ENCODE measurements at places on chromosomes 3 and 15.

- DNase-seq = no peak
- H3K4me1 ChIP-seq = peaks cover 12% of the 10 kb centered on the region
- no peak overlapping the region for H3K4me3 ChIP-seq
- no peaks in the 10 kb centered on the region for H3K27me3 ChIP-seq
- H3K36me3 ChIP-seq = peaks cover 11% of the 10 kb centered on the region
These were observed 6.5 kb downstream of the KLHL18 start for GRCh38 chr3:47288966-47289910.

DNA sequence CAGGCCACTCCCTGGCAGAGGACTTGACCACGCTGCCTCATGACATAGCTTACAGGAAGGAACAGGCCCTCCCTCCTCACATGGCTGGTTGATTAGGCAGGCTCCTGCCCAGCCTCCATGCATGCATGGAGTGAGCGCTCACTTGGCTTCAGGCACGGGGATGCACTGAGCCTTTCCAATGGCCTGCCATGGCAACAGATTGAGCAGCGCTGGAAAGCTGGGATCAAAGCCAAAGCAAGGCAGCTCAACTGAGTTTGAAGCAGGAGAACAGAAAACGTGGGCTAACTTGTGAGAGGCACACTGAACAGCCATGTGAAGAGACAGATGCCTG lies 5.9 kb upstream of the GRAMD2A start:
- H3K4me3 ChIP-seq = no peak overlapping the region
- no peaks in the 10 kb centered on the region for H3K27me3 ChIP-seq
- no peak for DNase-seq

DNA sequence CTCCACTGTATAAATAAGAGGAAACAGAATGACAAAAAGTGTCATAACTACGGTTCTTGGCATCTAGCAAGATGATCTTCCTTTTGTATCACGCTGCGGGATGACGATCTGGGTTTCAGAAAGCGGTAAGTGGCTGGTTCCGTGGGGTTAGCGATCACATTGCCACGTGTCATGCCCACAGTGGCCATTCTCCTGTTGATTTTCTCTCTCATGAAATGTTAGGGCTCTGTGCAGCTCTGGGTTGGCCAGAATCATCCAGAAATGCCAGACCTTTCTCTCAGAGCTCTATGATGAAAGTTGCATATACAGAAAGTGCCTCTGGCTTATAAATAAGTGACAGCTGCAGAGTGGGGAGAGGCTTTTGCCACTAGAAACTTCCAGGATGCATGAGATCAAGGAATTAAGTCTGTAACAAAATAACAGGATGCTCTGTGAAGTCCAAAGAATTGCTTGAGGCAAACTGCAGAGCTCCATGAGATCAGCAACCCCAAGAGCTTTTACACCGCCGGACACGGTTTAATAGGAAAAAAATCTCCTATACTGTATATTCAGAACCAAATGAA lies 71.6 kb downstream of the ABTB1 start:
- H3K27ac ChIP-seq = no peak overlapping the region
- H3K4me1 ChIP-seq = no peaks in the 10 kb centered on the region
- H3K36me3 ChIP-seq = no peaks in the 10 kb centered on the region
- no peaks in the 10 kb centered on the region for H3K27me3 ChIP-seq

DNA sequence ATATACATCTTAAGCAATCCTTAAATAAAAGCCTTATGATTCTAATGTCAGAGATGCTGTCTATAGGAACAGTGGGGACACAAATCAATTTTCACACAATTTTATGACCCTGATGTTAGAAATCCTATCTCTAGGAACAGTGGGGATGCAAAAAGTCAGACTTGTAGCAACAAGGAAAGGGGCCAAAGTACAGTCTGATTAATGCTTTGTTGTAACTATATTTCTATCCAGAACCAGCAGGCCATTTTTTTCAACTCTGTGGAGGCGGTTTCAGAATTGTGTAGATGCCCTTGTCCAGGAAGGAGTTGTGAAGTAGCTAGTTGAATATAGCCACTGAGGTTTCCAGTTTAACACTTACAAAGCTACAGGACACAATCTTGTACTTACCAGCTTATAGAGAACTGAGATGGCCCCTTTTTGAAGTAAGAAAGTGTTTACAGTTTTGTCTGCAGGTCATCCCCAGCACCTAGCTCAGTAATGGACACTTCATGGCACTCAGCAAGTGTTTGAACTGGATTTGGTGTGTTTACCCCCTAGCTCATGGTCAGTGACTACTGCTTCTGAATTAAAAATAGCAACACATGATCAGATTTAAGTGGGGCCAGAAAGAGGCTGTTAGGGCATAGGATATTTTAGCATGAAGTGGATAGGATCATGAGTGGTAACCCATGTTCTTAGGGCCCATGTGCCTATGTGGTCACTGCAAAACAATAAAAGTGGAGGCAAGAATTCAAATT lies 54.3 kb downstream of the RAB7A start:
- H3K4me3 ChIP-seq = no peak overlapping the region
- no peaks in the 10 kb centered on the region for H3K36me3 ChIP-seq
- no peak overlapping the region for H3K27ac ChIP-seq
- H3K27me3 ChIP-seq = no peaks in the 10 kb centered on the region
- peaks cover 24% of the 10 kb centered on the region for H3K4me1 ChIP-seq
- no peak for DNase-seq

DNA sequence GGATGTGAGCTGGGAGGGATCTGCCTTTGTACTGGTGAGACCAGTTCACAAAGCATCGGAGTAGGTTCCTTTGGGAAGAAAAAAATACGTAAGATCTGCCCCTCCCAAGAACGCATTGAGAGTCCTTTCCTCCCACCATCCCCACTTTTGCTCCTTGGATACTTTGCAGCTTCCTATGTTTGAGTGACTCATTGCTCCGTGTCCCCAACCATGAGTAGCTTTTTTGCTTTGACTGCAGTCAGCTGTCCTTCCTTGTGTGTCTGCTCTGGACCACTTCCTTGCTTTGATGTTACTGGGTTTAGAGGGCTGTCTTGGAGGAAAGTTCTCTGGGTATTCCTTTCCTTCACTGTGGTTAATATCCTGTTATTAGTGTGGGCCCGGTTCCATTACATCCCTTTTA lies 43.2 kb upstream of the PTPN23 start:
- H3K36me3 ChIP-seq = peaks cover 71% of the 10 kb centered on the region
- DNase-seq = no peak
- H3K27ac ChIP-seq = no peak overlapping the region
- H3K4me3 ChIP-seq = no peak overlapping the region
- H3K4me1 ChIP-seq = peaks cover 14% of the 10 kb centered on the region
- no peaks in the 10 kb centered on the region for H3K27me3 ChIP-seq

DNA sequence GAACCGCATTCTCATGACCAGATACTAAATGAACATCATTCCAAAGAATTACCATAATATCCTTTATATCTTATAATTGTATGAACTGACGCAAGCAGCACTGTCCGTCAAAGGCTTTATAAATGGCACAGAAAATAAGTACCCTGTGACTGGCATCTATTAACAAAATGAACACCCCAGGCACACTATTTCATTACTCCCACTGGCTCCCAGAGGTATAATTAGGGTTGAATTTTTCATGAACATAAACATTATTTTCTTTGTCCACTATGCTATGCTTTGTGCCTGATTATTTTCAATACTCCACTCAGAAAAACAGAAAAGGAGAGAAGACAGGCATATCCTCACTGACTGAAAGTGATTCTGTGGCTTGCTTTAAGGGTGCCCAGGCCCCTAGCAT lies 71.1 kb downstream of the LYZL4 start:
- DNase-seq = no peak
- H3K36me3 ChIP-seq = no peaks in the 10 kb centered on the region
- H3K27me3 ChIP-seq = no peaks in the 10 kb centered on the region
- no peaks in the 10 kb centered on the region for H3K4me1 ChIP-seq
- no peak overlapping the region for H3K27ac ChIP-seq

DNA sequence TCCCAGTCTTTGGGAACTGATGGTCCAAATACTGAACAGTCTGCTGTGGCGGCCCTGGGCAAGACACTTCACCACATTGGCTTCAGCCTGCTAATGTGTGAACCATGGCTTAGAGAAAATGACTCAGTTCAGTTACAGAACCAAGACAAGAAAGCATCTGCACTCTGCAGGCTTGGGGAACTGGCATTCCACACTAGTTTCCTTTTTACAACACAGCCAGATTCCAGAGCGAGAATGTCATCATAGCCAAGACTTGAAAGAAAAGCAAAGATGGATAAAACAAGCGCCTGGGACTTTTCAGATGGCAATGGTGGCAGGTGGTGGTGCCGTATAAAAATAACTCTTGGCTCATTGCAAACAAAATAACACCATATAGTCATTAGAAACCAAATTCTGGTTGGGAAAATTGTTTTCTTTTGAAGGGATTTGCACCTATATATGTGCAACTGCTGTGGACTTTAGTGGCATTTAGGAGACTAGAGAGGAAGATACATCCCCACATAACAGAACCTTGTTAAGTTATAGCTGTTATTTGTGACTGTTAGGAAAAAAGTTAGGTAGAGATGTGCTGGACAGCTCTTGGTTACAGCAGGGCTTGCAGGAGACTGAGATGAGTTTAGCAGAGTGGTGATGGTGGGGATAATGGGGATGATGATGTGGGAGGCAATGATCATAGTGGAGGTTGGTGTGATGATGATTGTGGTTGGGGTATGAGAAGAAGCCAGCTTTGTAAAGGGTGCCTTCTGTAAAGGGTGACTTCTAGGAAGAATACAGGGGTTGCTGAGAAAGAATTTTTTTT lies 273.6 kb downstream of the THRB start:
- H3K4me1 ChIP-seq = no peaks in the 10 kb centered on the region
- H3K36me3 ChIP-seq = no peaks in the 10 kb centered on the region
- DNase-seq = no peak
- H3K27me3 ChIP-seq = no peaks in the 10 kb centered on the region

DNA sequence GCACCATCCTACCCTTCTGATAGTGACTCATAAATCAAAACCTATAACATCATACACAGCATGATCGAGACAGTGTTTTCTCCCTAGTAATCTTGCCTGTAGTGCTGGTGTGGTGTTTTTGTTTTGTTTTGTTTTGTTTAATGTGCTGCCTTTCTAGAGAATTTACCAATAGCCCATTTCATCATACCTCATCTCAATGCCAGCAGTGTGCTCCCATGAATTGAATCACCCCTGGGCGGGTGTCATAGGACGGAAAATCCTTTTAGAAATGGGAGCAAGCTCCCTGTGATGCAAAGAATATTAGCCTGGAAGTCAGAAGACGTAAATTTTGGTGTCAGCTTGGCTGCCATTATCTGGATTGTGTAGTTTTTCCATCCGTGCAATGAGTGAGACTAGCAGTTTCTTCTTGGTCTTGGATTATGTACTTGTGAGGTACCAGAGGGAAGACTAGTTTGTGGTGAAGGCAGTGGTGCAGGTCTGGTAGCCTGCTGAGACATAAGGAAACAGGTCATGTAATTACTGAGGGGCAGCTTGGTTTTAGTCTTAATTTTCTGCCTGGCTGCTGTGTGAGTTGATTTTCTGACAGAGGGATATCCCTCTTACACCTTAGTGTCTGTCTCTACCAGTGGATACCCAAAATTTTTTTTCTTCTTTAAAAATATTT lies 29.9 kb downstream of the IGSF10 start:
- no peak overlapping the region for H3K4me3 ChIP-seq

DNA sequence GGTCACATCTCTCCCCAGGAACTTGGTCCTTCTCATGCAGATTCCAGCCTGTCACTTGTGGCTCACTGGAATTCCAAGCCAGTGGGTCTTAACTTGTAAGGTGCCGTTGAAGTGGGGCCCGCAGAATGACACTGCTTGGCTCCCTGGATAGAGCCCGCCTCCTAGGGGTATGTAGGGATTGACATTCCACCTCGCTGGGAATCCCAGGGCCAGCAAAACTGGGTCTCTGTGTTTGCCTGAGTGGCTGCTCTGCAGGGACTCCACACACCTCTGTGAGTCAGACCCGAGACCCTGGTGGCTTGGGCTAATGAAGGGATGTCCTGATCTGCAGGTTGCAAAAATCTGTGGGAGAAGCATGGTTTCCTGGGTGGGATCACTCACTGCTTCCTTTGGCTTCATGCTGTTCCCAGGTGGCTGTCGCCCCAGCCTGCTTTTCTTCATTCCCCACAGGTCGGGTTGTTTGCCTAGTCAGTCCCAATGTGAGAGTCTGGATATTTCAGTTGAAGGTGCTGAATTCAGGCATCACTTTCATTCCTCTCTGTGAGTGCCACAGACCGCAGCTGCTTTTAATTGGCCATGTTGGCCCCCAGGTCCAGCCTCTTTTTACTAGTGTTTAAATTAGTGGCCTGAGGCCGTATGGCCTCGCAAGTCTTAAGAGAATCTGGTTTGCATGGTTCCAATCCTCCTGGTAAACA lies 156.0 kb upstream of the TRIM42 start:
- no peak overlapping the region for H3K4me3 ChIP-seq
- no peak for DNase-seq
- H3K27ac ChIP-seq = no peak overlapping the region
- no peaks in the 10 kb centered on the region for H3K4me1 ChIP-seq
- H3K36me3 ChIP-seq = no peaks in the 10 kb centered on the region
- no peaks in the 10 kb centered on the region for H3K27me3 ChIP-seq

DNA sequence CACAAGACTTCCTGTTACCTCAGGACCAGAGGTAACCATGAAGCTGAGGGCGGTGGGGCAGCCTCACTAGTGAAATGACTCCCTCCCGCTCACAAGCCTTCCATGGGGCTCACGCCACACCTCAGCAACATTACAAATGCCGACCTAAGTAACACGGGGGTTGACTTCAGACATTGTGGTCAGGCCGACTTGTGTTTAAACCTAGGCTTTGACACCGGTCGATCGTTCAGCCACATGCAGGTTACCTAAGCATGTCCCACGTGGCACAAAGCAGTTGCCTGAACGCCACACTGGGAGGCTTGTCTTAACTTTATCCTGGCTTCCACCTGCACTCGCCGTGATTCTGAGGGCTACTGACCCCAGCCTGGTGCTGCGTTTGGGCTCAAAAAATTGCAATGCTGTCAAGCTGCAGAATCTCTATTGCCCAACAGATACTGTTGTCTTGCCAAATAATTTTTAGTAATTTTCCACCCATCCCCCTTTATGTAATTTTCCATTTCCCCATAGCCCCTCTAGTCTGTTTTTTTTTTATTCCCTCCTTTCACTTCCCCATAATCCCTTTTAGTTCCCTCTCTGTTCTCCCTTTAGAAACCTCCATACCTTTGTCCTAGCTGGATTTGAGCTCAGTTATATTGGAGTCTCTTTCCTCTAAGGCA lies 158.6 kb upstream of the RGMA start:
- no peak overlapping the region for H3K4me3 ChIP-seq
- no peak for DNase-seq
- H3K36me3 ChIP-seq = no peaks in the 10 kb centered on the region
- H3K27ac ChIP-seq = no peak overlapping the region

DNA sequence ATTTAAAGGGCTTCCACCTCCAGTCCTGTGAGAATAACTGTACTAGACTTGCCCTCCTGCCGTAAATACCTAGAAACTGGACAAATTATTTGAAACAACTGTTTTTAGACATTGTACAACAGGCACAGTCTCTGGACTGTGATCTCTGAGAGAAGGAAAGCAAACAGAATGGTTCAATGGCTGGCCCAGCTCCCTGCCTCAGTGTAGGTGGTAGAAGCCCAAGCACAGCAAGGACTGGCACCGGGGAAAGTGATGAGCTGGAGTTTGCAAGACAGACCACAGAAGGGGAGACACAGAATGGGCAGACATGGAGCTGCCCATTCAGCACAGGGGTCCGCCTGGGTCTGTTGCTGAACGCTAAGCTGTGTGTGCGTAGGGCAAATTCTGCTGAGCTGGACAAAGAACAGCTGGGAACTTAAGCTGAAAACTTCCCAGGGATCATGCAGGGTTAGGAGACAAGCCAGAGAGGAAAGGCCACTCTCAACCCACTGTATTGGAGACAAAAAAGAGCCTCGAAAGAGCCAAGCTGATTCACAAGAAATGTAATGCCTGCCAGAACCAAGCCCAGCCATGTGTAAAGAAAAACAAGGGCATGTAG lies 52.6 kb upstream of the SEC61A1 start:
- no peaks in the 10 kb centered on the region for H3K36me3 ChIP-seq
- no peak overlapping the region for H3K27ac ChIP-seq
- no peak overlapping the region for H3K4me3 ChIP-seq
- DNase-seq = no peak
- H3K4me1 ChIP-seq = no peaks in the 10 kb centered on the region
